ENCODE measurements at places on chromosomes 11 and 22.

DNA sequence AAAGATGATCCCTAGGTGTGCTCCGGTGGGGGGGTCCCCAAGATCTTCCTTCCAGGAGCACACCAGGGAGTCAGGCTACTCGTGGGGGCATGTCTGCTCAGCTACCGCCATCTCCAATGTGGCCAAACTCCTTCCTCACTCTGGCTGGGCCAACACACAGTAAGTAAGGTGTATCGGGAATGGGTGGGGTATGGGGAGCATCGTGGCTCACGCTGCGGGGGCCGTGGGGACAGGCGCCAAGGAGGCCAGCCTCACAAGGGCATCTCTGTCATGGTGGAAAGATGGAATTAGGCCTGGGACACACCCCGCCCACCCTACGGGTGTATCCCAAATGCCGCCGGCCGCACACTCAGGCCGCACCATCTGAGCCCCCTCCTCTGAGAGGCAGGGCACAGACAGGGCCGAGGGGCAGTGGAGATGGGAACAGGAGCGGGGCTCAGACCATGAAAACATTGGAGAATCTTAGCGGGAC, 8.3 kb downstream of the IGF2 start:
- no peak for DNase-seq

DNA sequence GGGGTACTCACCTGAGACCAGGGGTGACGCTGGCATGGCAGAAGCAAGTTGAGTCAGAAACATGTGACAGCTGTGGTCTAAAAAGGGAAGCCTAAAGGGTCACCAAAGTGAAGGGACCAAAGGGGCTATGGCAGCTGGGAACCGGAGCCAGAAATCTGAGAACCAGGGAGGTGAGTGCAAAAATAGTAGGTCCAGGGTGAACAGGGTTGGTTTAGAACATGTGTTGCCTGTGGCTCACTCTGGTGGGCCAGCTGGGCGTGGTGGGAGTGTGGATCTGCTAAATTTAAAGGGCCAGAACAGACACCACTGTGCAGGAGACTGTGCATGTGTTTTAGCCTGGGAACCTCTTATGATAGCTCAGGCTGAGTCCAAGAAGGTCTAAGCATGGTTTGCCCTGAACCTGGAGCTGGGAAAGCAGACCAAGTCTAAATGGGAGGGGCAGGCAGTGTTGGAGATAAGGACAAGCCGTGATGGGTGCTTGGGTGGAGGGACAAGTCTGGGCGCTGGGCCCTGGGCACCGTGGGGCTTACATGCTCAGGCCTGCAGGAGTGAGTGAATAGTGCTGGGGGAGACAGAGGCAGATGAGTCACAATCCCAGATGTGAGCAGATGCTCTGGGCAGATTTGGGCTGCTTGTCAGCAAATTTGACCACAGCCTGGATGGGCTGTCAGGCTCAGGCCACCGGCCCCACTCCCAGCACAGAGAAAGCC, 41.4 kb upstream of the ZBED5 start:
- no peak for DNase-seq

DNA sequence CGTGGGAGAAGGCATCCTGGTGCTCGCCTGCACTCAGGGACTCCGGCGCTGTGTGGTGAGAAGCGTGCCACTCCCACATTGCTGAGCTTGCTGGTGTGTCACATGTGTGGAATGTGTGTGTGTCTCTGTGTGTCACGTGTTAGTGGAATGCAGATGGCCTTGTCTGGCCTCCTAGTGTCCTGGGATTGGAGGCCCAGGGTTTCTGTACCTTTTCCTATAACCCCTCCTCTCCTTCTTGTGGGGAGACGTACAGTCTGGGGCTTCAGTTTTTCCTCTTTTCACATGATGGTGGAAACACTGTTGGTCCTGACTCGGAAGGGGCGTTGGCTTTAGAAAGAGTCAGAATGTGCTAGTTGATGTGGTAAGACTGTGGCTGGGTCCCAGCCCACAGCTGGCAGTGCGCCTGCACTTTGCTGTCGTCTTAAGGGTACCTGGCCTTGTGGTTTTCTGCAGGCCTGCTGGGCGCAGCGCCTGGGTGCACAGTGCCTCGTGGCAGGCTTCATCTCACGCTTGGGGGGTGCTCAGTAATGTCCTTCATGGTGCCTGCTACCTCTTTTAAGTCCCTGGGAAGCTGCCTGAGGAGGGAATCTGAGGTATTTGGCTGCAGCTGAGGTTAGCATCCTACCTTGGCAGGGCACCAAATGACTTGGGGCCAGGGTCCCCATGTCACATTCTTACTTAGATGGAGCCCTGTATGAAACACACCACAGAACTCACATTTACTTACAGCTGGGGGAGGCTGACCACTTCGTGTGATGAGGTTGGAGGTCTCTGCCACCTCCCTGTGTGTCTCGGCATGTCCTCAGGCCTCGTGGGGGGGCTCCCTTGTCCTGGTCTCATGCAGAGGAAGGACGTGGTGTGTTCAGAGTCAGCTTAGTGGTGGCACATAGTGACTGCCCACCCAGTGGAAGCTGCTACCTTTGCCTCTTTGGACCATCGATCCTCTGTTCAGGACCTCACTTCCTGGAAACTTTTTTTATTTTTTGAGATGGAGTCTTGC, 61.9 kb downstream of the MED15 start:
- peak; percentile 75 for DNase-seq

DNA sequence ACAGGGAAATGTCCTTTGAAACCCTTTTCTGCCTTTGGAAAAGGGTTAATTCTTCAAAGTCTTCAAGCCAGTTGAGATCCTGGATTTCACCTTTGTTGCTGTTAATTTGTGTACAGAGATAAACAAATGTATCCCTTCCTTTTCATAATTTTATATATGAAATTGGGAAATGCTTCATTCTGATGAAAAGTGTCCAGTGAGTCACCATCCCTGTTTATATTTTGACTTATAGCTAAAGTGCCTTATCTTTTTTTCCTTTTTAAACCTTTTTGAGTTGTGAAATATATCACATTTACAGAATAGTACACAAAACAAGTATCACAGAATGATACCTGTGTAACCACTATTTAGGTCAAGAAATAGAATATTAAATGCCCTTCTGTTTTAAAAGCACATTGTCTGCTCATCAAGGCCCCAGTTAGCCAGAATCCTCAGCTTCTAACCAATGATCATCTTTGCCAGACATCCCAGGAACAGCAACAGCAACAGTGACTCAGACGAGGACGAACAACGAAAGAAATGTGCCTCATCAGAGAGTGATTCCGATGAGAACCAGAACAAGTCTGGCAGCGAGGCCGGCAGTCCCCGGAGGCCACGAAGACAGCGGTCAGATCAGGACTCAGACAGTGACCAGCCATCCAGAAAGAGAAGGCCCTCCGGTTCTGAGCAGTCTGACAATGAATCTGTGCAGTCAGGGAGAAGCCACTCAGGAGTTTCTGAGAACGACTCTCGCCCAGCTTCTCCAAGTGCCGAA, 27.3 kb downstream of the CTR9 start:
- DNase-seq: no peak

GRCh38 chr22:30922151-30922611, 46.4 kb downstream of the MORC2 start:
- DNase-seq: peak; percentile 75

GRCh38 chr22:20486229-20486628, 9.4 kb downstream of the KLHL22 start:
- DNase-seq: no peak

DNA sequence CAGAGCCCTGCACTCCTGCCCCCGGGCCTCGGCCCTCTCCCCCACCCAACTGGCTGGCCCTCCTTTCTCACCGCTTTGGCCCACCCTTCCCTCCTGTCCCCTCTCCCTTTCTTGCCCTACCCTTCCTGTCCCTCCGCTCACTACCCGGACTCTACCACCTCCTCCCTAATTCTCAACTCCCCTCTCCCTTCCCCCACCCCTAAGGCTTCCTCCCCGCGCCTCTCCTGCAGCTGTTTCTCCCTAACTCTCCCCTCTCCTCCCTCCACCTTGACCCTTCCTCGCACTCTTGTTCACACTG, 421 bp downstream of the SLC15A3 start:
- DNase-seq: no peak

DNA sequence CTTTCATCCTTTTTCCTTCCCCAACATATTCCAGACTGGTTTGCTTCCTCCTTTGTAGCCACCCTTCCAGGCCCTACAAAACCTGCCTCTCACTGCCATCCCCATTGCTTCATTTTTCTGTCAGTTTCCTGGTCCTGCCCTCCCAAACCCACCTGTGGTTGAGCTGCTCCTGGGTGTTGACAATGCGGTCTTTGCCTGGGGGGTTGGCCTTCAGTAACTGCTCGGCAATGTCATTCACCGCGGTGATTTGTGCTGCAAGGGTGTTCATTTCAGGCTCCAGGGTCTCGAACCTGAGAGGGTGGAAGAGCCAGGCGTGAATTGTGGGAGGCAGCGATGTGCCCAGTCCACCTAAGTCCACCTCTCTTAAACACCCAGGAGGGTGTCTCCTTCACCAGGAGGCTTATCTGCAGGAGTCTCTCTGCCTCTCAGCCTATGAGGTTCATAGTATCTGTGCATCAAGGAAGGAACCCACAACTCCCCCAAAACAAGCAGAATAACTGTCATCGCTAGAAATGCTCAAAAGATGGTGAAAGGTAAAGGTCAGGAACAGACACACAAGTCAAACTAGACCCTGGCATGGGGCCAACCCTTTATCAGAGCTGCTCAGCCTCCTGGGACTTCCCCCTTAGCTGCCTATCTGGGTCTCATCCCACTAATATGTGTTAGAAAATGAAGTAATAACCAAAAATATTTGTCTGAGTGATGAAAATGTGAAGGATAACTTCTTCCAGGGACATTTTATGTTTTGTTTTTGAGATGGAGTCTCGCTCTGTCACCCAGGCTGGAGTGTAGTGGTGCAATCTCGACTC, 23.9 kb upstream of the RBM4B start:
- DNase-seq: no peak

DNA sequence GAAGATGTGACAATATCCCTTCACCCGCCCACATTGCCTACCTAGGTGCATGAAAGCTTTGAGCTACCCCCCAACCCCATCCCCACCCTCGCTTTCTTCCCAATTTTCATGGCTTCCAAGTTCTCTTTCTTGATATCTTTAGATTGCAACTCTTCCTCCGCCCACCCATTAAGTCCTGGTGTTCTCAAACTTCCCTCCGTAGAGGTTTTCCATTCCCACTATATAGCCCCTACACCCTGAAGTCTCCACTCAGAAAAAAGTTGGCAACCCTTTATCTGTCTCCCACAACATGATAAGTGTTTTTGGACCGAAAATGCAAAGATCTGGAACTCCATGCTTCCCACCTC, 572 bp downstream of the ZNF70 start:
- DNase-seq: no peak

All from activated naive CD4-positive, alpha-beta T cell treated with Interleukin-2 at 50 U/mL for 16 hours (primary cell).